ENCODE measurements at places on chromosomes 1 and 21. TPM values are rescaled to one million over a fixed set of nuclear protein-coding genes. Genes with fewer than 3 reads are reported as not detected.

GRCh38 chr1:67298762-67299161 is 8.9 kb upstream of the IL12RB2 start:
- DNase-seq: no peak
- no peaks in the 10 kb centered on the region for H3K4me1 ChIP-seq
- H3K27me3 ChIP-seq: peaks cover 31% of the 10 kb centered on the region
- H3K27ac ChIP-seq: no peak overlapping the region
- no peak overlapping the region for H3K4me3 ChIP-seq

DNA sequence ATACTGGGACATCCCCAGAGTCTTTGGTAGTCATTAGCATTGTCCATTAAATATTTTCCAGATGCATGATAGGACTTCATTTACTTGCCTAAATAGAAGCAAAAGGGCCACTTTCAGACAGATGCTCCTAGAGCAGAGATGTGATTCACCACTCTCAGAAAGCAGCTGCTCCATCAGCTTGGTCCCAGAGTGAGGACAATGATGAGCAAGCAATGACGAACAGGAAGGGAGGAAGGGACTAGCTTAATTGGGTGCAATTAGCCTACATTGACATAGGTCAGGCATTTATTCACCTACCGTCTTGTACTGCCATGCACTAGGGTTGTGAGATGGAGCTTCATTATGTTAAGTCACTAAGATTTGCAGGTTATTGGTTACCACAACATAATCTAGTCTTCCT is 85.1 kb upstream of the PLXNA2 start:
- H3K4me1 ChIP-seq: no peaks in the 10 kb centered on the region
- no peaks in the 10 kb centered on the region for H3K27me3 ChIP-seq
- DNase-seq: peak; percentile 3
- no peak overlapping the region for H3K27ac ChIP-seq
- no peak overlapping the region for H3K4me3 ChIP-seq

DNA sequence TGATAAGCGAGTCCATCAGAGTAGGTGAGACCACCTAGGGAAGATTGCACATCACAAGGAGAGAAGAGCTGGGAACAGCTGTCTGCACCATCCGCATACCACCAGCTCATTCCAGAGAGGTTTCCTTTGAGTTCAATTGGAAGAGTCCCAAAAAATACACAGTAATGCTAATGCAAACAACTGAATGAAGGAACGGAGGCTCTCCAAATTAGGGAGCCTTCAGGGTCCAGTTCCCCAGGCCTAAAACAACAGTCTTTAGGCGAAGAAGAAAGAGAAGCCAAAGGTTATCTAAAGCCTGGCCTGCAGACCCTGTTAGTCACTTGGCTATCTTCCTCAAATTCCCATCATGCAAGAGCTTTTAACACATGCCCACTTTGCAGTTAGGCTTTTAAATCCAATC is 246.4 kb downstream of the PBX1 start:
- no peaks in the 10 kb centered on the region for H3K4me1 ChIP-seq
- no peak overlapping the region for H3K4me3 ChIP-seq
- no peaks in the 10 kb centered on the region for H3K27me3 ChIP-seq
- H3K36me3 ChIP-seq: peaks cover 29% of the 10 kb centered on the region
- H3K27ac ChIP-seq: no peak overlapping the region

GRCh38 chr1:87330057-87330884 is 1.6 kb downstream of the LMO4 start:
- H3K27me3 ChIP-seq: no peaks in the 10 kb centered on the region
- H3K4me3 ChIP-seq: peak overlapping the region; percentile 94
- 0 out of 2 replicates have a peak, but pooled peaks cover 7% of the 10 kb centered on the region for H3K36me3 ChIP-seq
- DNase-seq: peak; percentile 61

DNA sequence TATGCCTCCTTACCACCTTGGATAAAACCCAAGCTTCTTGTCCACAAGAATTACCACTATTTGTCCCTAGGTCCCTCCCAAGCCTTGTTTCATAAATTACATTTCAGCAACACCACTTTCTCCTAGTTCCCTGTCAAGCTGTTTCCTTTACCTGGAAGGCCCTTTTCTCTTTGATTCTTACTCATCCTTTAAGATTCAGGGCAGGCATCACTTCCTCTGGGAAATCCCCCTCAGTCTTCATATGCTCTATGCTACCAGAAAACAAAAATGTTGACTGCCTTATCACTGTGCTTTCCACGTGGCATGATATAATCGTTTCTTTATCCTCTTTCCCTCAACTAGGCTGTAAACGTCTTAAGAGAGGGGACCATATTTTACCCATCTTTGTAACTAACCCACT is 102.7 kb downstream of the LYST start:
- no peak overlapping the region for H3K4me3 ChIP-seq
- H3K27me3 ChIP-seq: no peaks in the 10 kb centered on the region
- H3K36me3 ChIP-seq: peaks cover 23% of the 10 kb centered on the region
- DNase-seq: no peak
- H3K4me1 ChIP-seq: no peaks in the 10 kb centered on the region

The SHISA4 gene
- 42.4 TPM for total RNA-seq

The ASB17 gene
- total RNA-seq: not detected

GRCh38 chr21:37139902-37140301 is 66.8 kb downstream of the TTC3 start:
- no peak overlapping the region for H3K4me3 ChIP-seq
- H3K27me3 ChIP-seq: no peaks in the 10 kb centered on the region
- peak; percentile 36 for DNase-seq
- H3K36me3 ChIP-seq: peaks cover 70% of the 10 kb centered on the region
- no peak overlapping the region for H3K27ac ChIP-seq

The TMEM61 gene
- not detected for total RNA-seq

DNA sequence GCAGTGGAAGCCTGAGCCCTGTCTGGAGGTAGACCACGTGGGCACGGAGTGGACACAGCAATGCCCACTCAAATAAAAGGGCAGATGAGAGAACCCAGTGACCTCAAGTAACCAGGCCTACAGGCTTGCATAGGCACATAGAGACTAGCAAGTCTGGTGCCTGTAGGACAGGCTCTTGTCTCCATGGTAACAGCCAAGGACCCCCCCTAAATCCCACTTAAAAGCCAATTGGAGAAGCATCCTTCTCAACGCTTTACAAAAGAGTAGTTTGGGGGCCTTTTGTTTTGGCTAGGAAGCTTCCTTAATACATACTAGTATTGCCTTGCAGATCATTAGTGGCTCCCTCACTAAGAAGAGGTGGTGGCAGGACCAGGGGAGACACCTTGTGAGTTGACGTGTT is 63.9 kb downstream of the VWA5B1 start:
- peaks cover 15% of the 10 kb centered on the region for H3K27me3 ChIP-seq
- no peak for DNase-seq
- no peaks in the 10 kb centered on the region for H3K36me3 ChIP-seq
- no peak overlapping the region for H3K27ac ChIP-seq
